ENCODE measurements at places on chromosomes 2 and 18.
A peak's percentile ranks its signal among the peaks of the same experiment; 100 is the strongest.

- DNase-seq: no peak
Observed at GRCh38 chr2:175579646-175580045, 398.1 kb upstream of the ATP5MC3 start.

DNA sequence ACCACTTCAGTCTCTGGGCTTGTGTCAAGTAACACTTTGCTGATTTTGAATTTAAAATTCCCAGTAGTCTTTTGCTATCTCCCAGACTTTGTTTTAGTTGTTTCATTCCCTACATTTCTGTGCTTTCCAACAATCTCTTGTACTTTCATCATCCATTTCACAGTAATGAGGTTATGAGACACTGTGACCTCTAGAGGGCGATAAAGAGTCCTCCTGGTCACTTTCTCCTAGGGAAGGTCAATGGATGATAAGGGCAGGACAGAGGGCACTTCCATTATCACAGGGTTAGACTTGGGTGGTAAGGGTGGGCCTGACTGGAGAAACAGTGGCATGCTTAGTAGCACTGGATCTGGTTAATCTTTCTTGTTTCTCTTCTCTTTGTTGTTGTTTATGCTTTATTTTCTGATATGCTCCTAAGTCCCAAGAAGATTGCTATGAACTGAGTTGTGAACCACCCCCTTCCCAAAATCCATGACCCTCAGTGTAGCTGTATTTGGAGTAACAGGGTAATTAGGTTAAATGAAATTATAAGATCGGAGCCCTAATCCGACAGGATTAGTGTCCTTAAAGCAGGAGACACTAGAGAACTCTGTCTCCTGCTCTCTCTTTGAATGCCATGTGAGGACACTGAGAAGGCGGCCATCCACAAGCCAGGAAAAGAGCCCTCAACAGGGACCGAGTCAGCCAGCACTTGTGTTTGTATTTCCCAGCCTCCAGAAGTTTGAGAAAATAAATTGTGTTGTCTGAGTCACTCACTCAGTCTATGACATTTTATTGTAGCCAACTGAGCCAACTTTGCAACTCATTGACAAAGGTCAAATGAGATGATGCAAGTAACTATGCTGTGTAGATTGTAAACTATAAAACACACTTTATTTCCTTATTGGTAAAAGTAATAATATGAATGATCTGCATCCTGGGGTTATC is 779.2 kb downstream of the CNTNAP5 start:
- DNase-seq: no peak

GRCh38 chr2:236176951-236177350 is 8.8 kb upstream of the GBX2 start:
- DNase-seq: no peak

- DNase-seq: peak; percentile 65
Observed at GRCh38 chr2:20868377-20868776, 45.5 kb upstream of the LDAH start.

- DNase-seq: no peak
Observed at GRCh38 chr2:218437969-218438368, 19.0 kb downstream of the VIL1 start.

DNA sequence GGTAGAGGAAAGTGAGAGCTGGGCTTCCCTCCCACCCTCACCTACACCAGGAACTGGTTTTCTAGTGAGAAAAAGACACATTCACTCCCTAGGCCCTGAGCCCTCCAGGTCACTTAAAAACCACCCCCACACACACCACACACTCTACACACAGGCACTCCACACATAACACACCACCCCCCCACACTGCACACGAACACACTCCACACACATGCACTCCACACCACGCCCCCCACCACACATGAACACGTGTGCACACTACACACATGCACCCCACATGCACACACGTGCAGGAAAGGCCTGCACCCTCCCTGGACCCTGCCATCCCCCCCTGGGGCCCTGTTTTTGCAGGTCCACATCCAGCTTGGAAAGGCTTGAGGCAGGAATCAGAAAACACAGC is 67.6 kb downstream of the RALBP1 start:
- no peak for DNase-seq

GRCh38 chr2:196925768-196926561 is 542 bp downstream of the PGAP1 start:
- peak; percentile 25 for DNase-seq

- DNase-seq: no peak
Observed at GRCh38 chr2:191946471-191947182, 99.7 kb upstream of the CAVIN2 start.

- no peak for DNase-seq
Observed at GRCh38 chr18:37107748-37108522, 279.0 kb downstream of the KIAA1328 start.

GRCh38 chr18:12654971-12655370 is 2.9 kb downstream of the SPIRE1 start:
- DNase-seq: no peak

GRCh38 chr18:13611142-13611600 is 115.2 kb downstream of the FAM210A start:
- DNase-seq: no peak

- DNase-seq: no peak
Observed at GRCh38 chr2:62939735-62940491, 110.7 kb upstream of the OTX1 start.

- no peak for DNase-seq
Observed at GRCh38 chr2:69789175-69789721, 40.2 kb upstream of the GMCL1 start.

- no peak for DNase-seq
Observed at GRCh38 chr2:129402076-129402475, 577.4 kb upstream of the RAB6C start.

DNA sequence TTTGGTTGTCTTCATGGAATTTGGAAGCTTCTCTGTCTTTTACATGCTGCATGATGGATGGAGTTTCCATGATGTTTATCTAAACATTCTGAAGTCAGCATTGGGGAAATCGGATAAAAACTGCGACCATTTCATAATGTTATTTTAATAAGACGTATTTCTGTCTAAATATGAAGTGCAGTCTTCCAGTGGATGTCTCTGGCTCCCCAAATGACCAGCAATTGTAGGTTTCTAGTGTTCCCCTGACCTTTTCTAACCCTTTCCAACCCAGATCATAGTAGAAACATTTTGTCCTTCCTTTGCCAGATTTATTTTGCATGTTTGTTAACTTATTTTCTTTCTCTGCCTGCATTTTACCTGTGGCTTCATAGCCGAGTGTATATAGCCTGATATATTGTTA is 559.3 kb downstream of the ADCYAP1 start:
- no peak for DNase-seq

GRCh38 chr2:119264781-119265692 is 41.4 kb downstream of the STEAP3 start:
- peak; percentile 29 for DNase-seq

GRCh38 chr2:170571612-170572011 is 143.5 kb upstream of the SP5 start:
- DNase-seq: no peak

DNA sequence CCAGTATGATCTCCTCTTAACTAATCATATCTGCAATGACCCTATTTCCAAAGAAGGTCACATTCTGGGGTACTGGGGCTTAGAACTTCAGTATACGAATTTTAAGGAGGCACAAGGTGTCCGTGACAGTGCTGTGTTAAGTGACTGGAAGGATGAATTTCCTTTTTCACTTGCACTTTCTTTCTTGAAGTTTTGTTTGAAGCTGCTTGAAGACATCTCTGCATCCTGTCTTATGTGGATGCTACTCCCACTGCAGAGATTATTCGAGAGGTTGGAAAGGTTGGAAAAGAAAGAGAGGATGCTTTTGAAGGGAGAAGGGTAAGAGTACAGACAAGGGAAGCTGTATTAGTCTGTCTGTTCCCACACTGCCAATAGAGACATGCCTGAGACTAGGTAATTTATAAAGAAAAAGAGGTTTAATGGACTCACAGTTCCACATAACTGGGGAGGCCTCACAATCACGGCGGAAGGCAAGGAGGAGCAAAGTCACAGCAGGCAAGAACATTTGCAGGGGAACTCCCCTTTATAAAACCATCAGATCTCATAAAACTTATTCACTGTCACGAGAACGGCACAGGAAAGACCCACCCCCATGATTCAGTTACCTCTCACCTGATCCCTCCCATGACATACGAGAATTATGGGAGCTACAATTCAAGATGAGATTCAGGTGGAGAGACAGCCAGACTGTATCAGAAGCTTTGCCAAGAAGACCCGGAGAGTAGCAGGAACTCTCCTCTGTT is 3.6 kb upstream of the RNF144A start:
- peak; percentile 34 for DNase-seq

- DNase-seq: no peak
Observed at GRCh38 chr18:79064228-79064627, 5.0 kb upstream of the ATP9B start.

DNA sequence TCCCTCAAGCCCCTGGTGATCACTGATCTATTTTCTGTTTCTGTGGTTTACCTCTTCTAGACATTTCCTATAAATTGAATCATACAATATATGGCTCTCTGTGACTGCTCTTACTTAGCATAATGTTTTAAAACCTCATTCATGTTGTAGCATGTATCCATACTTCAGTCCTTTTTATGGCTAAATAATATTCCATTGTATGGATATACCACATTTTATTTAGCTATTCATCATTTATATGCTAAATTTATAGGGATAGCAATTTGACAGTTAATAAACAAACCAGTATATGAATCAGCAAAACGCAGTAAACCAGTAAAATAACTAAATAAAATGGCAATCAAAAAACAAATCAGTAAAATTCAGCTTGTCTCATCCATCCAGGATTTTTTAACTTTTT is 286.1 kb upstream of the HNRNPA3 start:
- no peak for DNase-seq

GRCh38 chr2:153047220-153047619 is 328.8 kb downstream of the ARL6IP6 start:
- no peak for DNase-seq

- DNase-seq: no peak
Observed at GRCh38 chr2:100939445-100939844, 62.6 kb upstream of the RPL31 start.

- peak; percentile 45 for DNase-seq
Observed at GRCh38 chr2:68837164-68837860, 33.9 kb downstream of the BMP10 start.

DNA sequence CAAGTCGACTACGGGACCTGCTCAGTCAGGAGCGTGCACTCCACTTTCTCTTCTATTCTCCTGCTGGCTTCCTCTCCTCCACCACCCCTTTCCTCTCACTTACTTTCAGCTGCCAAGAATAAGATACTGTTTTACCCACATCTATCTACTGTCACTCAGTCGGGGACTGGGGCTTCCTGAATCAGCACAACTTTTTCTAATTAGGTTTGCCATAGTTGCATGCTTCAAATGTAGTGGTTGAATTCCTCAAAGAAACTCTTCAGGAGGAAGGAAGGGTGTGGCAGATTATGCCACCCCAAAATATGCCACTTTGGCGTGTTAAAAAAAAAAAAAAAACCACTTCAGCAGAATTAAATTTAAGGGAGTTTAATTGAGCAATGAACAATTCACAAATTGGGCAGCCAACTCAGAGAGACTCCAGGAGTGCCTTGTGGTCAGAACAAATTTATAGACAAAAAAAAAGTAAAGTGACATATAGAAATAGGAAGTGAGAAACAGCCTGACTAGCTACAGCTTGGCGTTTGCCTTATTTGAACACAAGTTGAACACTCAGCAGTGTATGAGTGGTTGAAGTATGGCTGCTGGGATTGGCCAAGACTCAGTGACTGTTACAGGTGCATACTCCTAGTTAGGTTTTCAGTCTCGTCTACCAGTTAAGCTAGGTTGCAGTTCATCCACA is 32.5 kb upstream of the RMDN2 start:
- DNase-seq: no peak

- no peak for DNase-seq
Observed at GRCh38 chr2:168171059-168171762, 76.2 kb downstream of the STK39 start.

GRCh38 chr2:42060028-42060427 is 12.2 kb downstream of the PKDCC start:
- no peak for DNase-seq

GRCh38 chr2:170369894-170370293 is 191.9 kb downstream of the MYO3B start:
- DNase-seq: no peak

- DNase-seq: no peak
Observed at GRCh38 chr18:48660346-48661228, 121.8 kb downstream of the CTIF start.

GRCh38 chr2:129709956-129710598 is 269.4 kb upstream of the RAB6C start:
- no peak for DNase-seq

GRCh38 chr2:3292416-3292815 is 85.2 kb downstream of the EIPR1 start:
- no peak for DNase-seq

- no peak for DNase-seq
Observed at GRCh38 chr18:35174093-35174731, 66.6 kb upstream of the ZNF397 start.

DNA sequence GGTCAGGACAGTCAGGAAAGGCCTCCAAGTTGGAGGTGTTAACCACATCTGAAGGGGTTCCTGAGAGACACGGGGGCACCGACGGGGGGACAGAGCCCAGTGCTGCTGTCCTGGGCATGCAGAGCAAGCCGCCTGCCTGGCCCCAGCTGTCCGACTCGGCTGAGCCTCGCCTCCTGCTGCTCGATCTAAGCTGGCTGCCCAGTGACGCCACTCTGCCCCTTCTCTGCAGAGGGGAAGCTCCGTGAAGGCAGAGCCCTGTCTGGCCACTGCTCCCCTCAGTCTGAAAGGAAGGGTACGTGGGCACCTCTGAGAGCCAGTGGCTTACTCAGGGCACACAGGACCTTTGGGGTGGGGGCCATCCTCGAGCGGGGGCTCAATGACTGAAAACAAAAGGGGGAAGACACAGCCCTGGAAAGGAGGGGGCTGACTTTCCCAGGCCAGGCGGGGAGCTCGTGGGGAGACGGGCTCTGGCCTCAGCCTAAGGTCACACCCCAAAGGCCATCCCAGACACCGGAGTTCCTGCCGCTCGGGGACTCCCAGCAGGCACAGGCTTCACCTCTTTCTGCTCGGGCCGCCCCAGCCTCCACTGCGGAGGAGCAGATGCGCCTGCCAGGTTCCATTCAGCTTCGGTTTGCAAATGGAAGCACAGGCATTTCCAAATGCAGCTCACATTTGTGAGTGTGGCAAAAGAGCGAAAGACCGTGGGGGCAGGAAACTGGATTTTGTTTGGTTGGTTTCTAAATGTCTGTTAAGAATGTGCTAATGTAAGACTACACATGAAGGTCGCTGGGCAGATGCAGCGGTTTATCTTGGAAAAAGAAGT is 136.9 kb downstream of the HDAC4 start:
- no peak for DNase-seq

DNA sequence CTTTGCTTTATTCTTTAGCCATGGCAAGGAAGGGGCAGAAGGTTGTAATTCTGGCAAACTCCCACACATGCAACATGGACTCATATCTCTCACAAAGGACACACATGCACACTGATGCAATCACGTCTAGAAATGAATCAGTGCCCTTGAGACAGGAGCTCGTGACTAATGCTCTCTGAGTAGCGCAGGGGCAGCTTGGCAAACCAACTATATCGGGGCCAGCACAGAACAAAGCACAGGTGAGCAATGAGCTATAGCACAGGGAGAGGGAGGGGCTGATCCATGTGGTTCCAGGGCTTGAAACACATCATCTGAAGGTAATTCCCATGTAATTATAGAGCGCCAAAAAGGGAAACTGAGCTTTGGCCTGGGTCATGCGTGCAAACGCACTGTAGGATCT is 165.2 kb upstream of the KLF7 start:
- DNase-seq: peak; percentile 62

- no peak for DNase-seq
Observed at GRCh38 chr2:55231546-55232083, 478 bp downstream of the CLHC1 start.

Measured in activated T-cell treated with anti-CD3 and anti-CD28 coated beads for 48 hours (primary cell).